ENCODE measurements at places on chromosomes 6 and 20.

- DNase-seq: no peak
Measured at GRCh38 chr6:109944448-109944847, 33.7 kb upstream of the GPR6 start.

DNA sequence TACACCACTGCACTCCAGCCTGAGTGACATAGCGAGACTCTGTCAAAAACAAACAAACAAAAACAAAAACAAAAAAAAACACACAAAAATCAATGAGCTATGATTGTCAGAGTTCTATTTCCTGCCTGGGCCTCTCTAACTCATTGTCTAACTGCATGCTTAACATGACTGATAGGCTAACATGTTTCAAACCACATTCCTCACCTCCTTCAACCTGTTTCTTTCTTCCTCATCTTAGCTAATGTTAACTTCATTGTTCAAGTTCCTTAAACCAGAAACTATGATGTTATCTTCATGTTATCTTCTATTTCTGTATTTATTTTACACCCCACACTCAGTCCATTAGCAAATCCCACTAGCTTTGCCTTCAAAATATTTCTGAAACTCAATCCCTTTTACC is 41.5 kb downstream of the BEND6 start:
- DNase-seq: no peak

DNA sequence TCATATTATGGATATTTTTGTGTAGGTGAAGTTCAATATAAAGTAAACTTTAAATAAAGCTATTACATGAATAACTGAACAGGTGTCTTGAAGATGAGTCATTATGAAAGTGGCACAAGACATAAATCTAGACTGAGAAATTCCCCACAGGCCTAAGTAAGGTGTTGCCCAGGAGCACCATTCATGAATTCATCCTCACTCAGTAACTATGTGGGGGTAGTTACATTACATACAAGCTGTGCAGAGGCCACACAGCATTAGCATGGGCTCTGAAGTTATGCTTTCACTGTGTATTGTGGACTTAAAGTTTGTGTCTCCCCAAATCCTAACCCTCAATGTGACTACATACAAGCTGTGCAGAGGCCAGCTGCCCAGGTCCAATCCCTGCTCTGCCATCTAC is 65.9 kb downstream of the BCAS1 start:
- DNase-seq: no peak

DNA sequence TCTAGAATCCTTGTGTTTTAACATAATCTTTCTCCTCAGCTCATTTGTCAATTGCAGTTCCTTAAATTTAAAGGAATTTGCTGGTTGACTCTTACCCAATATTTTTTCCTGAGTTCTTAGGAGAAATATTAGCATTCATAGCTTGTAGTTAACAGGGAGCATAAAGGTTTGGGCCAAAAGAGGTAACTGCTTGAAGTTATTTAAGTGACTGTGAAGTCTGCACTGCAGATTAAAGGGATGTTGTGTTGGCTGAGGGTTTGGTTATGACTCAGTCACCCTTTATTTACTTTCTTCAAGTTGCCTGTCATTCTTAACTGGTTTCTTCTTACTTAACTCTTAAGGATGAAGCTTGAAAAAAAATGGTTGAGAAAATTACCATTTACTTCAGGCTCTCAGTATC is 220.3 kb upstream of the LAMP5 start:
- DNase-seq: no peak

DNA sequence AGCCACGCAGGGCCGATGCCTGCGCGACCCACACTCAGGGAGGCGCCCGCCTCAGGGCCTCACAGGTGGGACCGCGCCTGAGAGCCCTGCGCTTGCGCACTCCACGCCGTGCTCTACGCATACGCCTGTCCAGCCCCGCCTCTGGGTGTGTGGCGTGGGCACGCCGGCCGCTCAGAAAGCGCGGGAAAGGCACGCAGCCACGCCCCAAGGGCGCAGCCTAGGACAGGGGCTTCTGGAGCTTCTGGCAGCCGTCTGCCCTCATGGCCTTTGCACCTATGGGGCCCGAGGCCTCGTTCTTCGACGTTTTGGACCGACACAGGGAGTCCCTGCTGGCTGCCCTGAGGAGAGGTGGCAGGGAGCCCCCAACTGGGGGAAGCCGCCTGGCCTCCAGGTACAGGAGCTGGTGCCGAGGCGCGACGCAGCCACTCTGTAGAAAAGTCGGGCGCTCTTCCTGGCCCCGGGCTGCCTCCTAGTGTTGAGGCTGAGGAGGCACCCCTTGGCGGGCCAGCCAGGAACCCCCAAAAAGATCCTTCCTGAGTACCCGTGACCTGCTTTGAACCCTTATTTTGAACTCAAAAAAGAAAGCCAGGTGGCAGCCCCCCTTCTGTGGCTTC is at the start of gene SPO11:
TSS of gene SPO11 (plus strand) at position 196 of the 614 bp plus-strand sequence. CDS start at position 261, 65 bp downstream.
- DNase-seq: no peak

DNA sequence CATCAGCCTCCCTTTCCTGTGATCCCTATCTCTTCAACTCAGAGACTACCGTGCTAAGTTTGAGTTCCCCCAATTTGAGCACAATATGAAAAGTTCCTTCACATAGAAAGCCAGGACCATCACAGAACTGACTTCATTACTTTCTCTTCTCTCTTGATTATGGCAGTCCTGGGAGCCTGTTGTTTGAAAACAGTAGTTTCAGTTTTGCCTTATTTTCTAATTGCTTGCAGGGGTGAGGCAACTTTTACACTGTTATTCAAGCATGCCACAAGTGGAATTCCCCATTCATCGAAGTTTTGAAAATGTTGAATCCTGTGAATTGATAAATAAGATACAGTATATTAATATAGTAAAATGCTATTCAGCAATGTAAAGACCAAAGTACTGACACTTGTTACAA is 569.7 kb upstream of the MARCKS start:
- DNase-seq: no peak

Measured in COLO829 (cell line).